ENCODE measurements at places on chromosomes 2 and 18.

GRCh38 chr18:24567199-24567598 is 106.8 kb downstream of the HRH4 start:
- DNase-seq: no peak

GRCh38 chr2:219308142-219309101 is 779 bp downstream of the PTPRN start:
- DNase-seq: no peak

DNA sequence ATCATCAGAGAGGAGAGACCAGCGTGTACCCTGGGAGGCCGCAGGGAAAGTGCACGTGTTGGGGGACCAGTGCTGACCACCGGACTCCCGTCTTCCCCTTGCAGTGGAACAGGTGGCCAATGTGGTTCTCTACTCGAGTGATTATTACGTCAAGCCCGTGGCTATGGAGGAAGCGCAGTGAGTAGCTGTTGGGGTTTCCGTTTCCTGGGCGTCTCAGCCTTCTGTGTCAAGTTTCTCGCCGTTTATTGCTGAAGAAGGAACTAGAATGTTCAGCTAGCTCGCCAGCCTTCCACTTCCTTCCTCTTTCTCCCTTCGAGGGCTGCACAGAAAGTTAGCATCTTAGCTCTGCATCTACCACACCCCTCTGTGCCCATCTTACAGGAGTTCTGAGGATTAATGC is 22.8 kb upstream of the DGKD start:
- no peak for DNase-seq

DNA sequence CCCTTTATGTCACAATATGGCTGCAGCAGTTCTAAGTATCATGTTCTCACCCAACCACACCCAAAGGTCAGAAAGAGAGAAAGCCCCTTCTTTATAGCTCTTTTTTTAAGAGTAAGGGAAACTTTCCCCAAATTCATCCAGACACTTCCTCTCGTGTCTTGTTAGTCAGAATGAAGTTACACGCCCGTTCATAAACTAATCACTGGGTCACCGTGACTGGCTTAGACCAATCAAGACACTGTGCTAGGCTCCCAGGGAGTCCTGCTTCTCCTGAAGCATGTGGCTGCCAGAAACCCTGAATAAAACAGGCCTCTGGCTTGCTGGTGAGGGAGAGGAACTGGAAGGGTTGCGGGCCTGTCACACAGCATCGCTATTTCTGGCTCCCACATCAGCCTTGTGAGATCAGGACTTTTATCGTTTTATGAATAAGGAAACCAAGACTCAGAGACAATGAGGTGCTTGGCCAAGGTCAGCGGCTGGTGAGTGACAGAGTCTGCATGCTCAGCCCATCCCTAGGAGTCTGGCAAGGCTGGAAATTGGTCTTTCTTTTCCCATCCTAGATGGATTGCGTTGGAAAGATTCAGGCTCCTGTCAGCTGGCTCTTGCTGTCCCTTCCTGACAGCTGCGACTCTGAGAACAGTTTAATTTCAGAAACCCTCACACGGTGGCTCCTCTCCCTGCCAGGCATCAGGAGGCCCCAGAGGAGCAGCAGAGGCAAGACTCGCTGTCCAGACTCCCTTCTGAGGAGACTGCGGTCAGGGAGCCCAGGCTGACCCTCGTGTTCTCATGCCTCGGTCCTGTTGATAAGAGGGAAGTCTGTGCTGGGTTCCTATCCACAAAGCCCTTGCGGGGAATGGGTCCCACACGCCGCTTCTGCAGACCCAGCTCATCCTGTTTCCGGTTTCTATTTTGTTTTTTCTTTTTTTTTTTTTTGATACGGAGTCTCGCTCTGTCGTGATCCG is 104.5 kb upstream of the TAF1B start:
- DNase-seq: no peak

DNA sequence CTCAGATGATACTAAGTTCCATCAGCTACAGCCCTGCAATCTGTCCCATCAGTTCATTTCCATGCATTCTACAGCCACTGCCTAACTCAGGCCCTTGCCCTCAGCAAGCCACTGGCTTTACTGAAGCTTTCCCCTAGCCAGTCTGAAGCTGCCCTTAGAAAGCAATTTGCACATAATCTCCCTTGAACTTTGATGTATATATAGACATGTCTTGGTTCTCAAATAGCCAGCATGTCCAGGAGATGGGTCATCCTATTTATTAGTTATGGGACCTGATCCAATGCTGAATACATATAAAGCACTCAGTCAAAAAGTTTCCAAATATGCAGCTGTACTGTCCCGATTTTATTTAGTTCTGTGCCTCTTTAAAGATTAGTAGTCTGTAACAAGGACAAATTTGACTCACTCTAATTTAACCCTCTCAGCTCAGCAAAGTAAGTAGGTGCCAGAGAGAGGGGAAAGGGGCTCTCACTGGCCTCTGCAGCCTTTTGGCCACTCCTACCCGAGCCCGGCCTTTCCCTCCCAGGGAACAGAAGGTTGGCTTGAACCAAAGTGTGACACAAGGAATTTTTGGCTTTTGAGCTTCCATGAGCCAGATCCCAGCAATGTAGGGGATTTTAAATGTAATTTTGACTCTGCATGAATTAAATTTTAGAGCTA is 70.7 kb downstream of the CCDC93 start:
- DNase-seq: no peak

DNA sequence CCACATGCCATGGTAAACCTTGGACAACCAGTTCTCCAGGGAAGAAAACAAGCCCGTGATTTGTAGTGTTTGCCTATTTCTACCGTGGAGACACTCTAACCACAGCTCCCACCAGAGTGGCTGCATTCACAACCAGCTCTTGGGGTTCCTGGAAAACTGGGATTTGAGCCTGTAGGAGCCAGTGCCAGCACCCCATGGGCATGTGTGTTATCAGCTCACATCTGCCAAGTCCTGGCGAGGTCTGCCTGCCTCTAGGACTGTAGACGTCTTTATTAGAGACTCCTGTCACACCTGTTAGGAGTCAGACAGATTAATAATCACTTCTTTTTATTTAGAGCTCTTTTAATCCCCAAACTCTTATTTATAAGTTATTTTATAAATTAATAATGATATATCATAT is 41.0 kb downstream of the INPP5D start:
- no peak for DNase-seq

- no peak for DNase-seq
Observed at GRCh38 chr2:8524388-8524787, 157.5 kb upstream of the ID2 start.

DNA sequence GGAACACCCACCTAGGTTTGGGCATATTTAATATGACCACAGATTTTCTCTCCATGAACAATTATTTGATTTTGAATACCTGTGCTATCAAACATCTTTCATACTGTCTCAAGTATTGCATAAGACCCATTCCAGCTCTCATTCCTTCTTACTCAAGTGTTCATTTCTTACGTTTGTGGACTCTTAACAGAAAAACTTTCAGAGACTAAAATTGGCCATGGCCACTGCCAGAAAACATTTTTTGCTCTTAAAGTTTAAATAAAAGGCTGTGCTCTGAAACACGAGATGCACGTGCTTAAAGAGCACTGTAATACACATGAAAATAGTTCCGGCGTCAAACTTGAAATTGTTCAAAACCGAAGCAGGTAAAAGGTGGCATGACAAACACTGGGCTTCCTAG is 89.3 kb downstream of the LIMS1 start:
- DNase-seq: no peak

DNA sequence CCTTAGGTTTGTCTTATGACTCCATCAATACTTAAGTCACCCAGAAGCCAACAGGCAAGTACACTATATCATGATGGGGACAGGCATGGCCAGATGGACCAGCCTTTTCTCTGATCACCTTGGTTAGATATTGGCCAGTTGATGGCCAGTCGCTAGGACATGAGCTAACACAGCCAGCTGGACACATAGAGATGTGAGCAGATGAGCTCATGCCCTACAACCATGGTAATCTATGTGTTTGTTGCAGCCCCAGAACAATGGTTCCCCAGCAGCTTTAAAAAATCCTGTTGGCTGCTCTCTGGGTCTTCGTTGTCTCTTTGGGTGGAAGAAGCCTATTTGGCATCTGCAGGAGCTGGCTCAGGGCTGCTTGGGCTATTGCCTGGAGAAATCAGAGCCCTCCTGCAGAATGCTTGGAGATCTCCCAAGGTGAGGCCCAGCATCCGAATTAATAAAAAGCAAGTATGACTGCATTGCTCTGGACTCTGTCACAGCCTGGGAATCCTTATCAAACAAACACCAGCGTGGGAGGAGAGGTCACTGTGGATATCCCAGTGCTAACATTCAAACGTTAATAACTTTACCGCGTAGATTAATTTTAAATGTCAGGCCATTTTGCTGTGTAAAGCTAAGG is 62.3 kb upstream of the KLHL29 start:
- no peak for DNase-seq

- DNase-seq: no peak
Observed at GRCh38 chr2:134396493-134396892, 142.6 kb downstream of the MGAT5 start.

- DNase-seq: no peak
Observed at GRCh38 chr18:48419277-48420022, 10.3 kb upstream of the ZBTB7C start.

DNA sequence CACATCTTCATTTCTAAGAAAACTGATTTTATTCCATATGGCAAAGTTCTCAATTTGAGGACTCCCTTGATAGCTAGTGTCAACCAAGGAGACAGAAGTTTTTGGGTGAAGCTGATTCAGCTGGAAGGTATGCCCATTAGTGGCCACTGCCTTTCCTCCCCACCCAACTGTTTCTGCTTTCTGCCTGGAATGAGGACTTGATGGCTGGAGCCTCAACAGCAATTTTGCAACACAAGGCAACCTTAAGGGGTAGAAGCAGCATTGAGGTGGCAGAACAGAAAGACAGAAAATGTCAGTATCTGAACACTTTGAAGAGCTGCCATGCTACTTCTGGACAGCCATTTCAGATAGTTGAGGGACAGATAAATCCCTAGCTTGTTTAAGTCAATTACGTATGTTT is 47.0 kb downstream of the INHBB start:
- DNase-seq: no peak

All from cortex of kidney (tissue), 1 donor.